Memory B cell (primary cell): ENCODE measurements at places on chromosomes 5 and 9.

- no peak for DNase-seq
Observed at GRCh38 chr5:74063821-74064220, 437.8 kb downstream of the ARHGEF28 start.

- DNase-seq, result no peak
Observed at GRCh38 chr9:105646879-105647594, 15.2 kb upstream of the TAL2 start.

- no peak for DNase-seq
Observed at GRCh38 chr5:68922172-68922987, 171.4 kb upstream of the SLC30A5 start.

- DNase-seq, result no peak
Observed at GRCh38 chr5:173963182-173963838, 25.7 kb upstream of the C5orf47 start.

- no peak for DNase-seq
Observed at GRCh38 chr9:76433406-76433805, 25.6 kb upstream of the GCNT1 start.

DNA sequence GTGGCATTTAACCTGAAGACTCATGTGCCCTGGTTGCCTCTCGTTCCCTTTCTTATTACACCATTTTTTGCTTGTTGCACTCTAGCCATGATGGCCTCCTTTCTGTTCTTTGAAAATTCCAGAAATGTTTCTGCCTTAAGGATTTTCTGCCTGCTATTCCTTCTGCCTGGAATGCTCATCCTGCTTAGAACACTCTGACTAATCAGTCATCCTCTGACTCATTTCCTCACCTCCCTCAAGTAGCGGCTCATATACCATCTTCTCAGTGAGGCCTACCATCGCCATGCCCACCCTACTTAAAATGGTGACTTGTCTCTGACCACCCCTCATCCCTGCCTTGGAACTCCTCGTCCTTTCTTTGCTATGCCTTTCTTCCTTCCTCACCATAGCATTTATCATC lies 68.8 kb downstream of the KIF4B start:
- no peak for DNase-seq

- DNase-seq, result no peak
Observed at GRCh38 chr5:77844373-77844622, 68.2 kb upstream of the TBCA start.
